ENCODE measurements at places on chromosomes 12 and 14.

- DNase-seq, result no peak
These were observed 17.8 kb downstream of the PITPNM2 start for GRCh38 chr12:123132951-123133619.

DNA sequence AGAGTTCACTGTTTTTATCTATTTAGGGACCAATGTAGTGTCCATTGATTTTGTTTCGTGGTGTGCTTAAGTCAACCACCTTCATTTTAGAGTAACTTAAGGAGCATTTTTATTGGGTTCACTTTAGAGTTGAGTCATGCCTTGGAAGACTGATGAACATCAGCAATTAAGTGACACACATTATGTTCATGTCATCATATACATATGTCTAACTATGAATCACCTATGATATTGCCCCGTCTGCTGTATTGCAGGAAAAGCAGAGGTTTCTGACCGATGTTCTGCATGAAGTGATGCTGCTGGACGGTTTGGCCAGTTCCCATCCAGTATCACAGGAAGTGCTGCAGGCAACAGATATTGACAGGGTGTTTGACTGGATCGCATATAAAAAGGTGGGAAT is 227.1 kb downstream of the TRHDE start:
- no peak for DNase-seq

GRCh38 chr12:24750263-24750662 is 198.6 kb downstream of the BCAT1 start:
- DNase-seq, result no peak

GRCh38 chr14:104879983-104880565 is 15.0 kb downstream of the CEP170B start:
- no peak for DNase-seq

- no peak for DNase-seq
These were observed 169.6 kb downstream of the C12orf42 start for GRCh38 chr12:103326190-103326589.

- DNase-seq, result no peak
These were observed 6.3 kb upstream of the MLXIP start for GRCh38 chr12:122072031-122072970.

DNA sequence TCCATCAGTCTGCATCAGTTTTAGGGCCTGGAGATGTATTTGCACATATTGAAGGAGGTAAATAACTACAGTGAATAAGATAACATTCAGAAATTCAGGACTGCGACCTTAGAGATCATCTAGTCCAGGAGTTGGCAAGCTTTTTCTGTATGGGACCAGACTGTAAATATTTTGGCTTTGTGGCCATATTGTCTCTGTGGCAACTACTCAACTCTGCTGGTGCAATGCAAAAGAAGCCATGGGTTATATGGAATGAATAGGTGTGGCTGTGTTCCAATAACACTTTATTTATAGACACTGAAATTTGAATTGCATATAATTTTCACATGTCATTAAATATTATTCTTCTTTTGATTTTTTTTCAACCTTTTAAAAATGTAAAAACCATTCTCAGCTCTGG is 156.6 kb downstream of the METTL25 start:
- DNase-seq, result no peak

- DNase-seq, result no peak
These were observed 27.3 kb downstream of the SPTLC2 start for GRCh38 chr14:77589099-77589498.

DNA sequence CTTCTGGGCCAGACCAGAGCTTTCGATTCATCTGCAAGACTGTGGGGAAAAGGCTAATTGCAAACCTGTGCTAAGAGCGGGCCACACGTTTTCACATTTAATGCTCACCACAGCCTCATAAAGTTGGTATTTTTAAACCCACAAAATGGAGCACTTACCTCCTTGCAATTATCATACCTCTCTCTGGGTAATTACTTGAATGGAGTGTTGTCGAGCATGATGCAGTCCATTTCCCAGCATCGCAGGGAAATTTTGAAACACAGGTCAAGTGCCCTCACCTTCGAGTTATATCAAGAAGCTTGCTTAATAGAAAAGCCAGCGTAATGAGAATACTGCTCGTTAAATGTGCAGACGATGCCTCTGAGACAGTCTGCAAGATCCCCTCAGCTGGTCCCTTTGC is 8.8 kb upstream of the IFI27L2 start:
- no peak for DNase-seq

DNA sequence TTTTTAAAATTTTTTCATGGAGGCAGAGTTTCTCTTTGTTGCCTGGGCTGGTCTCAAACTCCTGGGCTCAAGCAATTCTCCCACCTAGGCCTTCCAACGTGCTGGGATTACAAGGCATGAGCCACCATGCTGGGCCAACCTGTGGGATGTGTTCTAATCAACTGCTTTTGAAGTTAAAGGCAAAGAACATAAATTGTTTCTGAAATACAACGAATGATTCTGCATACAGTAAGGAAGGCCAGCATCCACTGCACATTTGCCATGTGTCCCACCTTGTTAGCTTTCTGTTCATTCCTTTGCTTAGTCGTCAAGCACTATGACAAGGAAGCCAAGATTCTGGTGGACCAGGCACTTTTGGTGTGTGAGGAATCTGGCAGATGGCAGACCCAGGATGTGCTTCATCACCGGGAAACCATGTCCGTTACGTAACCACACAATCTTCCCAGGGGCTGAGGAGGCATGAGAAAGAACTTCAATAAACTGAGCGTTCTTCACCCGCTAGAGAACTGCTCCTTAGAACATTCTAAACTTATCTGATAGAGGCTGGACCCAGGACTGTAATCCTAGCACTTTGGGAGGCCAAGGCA is 24.5 kb downstream of the MOK start:
- DNase-seq, result no peak

DNA sequence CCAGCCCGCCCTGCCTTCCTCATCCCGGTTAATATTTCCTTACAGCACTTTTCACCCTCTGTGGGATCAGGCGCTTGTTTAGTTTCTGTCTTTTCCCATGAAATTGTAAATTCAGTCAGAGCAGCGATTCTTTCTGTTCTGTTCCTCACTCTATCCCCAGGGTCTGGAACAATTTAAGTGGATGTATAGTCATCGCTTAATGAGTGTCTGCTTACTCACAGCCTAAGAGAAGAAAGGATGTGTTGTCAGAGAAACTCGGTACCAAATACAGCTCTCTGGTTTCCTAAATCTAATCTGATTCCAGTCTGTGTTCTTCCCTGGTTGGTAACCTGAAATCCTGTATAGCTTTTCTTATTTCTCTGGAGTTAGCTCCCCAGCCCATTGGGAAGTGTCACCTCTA is 44.9 kb downstream of the FOS start:
- no peak for DNase-seq

DNA sequence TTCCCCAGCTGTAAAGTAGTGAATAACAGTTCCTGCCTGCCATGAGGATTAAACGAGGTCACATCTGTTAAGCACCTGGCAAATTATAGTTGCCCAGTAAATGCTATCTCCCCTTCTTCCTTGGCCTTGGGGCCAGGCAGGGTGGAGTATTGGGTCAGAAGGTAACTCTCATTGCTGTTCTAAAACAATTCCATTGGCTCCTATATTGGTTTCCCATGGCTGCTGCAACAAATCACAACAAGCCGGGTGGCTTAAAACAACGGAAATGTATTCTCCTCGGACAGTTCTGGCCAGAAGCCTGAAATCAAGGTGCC is 31.9 kb downstream of the MMAB start:
- no peak for DNase-seq

- DNase-seq, result no peak
These were observed 55.6 kb upstream of the ISM2 start for GRCh38 chr14:77554207-77554606.

- DNase-seq, result no peak
These were observed 206.0 kb downstream of the TSPAN9 start for GRCh38 chr12:3283137-3283680.

- no peak for DNase-seq
These were observed 155.1 kb upstream of the BTG1 start for GRCh38 chr12:92300777-92301176.

GRCh38 chr12:81089412-81089811 is 11.5 kb downstream of the ACSS3 start:
- DNase-seq, result no peak

DNA sequence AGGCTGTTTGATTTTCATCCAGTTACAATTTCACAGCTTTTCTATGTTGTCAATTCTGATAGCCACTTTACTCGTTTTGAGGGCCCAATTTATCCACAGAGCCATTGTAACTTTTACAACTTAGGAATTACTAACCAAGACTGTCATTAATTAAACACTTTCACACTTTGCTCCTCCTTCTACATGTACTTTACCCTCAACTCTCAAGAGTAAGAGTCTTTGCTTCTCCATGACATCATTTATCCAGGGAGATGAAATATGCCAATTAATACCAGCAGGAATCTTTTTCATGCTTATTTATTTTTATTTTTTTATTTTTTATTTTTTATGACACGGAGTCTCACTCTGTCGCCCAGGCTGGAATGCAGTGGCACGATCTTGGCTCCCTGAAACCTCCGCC is 13.5 kb downstream of the SLIRP start:
- no peak for DNase-seq

- no peak for DNase-seq
These were observed 6.8 kb upstream of the RASAL1 start for GRCh38 chr12:113142173-113142885.

DNA sequence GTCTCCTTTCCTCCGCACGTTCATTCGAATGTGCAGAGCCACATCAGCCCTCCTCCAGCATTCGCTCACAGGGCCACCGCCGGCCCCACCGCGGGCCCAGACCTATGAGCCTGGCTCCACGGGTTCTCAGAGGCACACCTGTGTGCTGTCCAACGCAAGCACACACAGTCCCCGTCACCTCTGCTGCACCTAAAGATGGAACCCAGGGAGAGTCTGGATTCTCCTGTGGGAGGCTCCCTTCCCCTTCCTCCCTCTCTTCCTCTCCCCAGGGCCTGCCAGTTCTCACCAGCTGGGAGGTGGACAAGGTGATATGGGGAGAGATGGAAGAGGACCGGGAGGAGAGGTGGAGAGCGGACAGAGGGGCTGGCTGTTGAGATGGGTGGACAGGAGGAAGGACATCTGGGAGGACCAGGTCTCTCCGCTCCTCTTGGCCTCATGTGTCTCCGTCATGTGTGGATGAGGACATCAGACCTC is 4.9 kb upstream of the AQP6 start:
- DNase-seq, result no peak

DNA sequence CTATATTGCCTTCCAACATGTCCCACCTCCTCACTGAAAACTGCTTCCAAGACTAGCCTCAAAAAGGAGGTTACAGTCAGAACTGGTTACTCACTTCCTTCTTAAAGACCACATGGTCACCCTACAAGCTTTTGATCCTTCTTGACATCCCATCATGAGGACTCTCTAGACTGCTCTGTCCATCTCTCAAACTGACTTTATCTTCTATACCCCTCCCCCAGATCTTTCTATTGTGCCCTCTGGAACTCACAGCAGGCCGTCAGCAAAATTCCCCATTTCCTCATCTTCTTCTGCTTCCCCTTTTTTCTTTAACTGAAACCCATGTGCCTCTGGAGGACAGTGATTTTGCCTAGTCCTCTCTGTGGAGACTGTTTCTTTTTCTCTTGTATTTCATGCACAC is 18.1 kb upstream of the IGF1 start:
- no peak for DNase-seq

GRCh38 chr12:48768147-48768546 is 20.7 kb downstream of the ADCY6 start:
- DNase-seq, result no peak

- no peak for DNase-seq
These were observed 82.0 kb downstream of the DNAH10 start for GRCh38 chr12:123843912-123844748.

DNA sequence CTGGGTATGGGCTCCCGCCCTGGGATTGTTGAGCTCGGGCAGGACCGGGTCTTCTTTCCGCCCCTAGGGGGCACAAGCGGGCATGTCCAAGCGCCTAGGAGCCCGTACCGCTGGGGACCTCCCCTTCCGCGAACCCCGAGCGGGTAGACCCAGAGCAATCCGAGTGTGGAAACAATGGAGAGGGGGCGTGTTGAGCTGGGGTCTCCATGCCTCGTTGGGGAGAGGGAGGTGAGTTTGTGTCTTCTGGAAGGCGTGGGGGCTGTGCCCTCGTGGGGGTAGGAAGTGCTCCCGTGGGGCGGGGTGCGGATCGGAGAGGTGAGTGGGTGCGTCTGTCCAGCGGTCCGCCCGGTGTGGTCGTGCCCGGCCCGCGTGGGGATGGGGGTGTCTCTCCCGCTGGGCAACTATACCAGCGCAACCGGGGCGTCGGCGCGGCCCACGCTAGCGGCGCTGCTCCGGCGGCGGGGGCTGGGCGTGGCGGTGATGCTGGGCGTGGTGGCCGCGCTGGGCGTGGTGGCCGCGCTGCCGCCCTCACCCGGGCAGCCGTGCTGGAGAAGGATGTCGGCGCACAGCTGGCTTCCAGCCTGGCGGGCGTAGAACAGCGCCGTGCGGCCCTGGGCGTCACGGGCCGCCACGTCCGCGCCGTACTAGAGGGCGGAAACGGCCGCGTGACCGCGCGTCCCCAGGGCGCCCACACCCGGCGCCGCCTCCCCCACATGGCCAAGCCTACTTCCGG is 12.2 kb downstream of the AGAP2 start:
- no peak for DNase-seq

DNA sequence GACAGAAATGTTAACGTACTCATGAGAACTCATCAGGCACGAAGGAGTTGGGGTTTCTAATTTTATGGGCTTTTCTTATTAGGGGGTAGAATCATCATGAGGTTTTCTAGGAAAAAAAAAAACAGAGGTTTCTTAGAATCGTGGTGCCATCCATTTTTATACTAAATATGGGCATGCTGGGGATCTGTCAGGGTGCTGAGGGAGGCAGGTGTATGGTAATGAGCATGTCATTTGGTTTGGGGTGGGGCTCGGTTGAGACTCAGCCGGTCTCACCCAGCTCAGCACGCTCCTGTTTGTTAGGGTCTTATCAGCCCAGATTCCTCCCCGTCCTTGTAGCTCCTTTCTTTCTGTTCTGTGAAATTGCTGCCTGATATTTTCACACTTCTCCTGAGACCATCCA is 98.2 kb downstream of the DICER1 start:
- DNase-seq, result no peak

GRCh38 chr12:29599381-29599780 is 101.9 kb upstream of the OVCH1 start:
- DNase-seq, result no peak

DNA sequence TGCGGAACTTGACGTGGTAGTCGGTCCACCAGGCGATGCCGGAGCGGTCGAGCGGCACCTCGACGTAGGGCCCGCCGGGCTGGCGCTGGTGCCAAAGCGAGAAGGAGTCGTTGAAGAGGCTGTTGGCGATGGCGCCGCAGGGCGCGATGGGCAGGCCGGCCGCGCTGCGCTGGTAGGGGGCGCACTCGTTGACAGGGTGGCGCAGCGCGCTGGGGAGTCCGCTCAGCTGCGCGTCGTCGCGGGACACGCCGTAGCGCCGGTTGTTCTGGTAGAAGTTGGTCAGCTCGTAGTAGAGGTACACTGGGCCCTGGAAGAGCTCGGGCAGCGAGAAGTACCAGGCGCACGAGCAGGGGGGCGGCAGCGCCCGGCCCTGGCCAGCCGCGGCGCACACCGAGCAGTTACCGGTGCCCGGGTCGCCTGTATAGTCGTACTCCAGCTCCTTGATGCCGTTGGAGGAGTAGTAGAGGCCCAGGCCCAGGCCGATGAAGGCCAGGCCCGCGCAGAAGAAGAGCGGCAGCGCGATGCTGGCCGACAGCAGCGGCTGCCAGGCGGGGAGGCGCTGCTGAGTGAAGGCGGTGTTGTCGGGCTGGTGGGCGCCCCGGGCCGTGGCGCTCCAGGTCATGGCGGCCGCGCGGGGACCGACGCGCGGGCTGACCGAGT is 482 bp downstream of the TMEM30B start:
- DNase-seq, result peak; percentile 52

Data from T-helper 22 cell (primary cell).